ENCODE measurements at places on chromosomes 5 and 9. TPM values are rescaled to one million over a fixed set of nuclear protein-coding genes. Genes with fewer than 3 reads are reported as not detected.
A peak's percentile ranks its signal among the peaks of the same experiment; 100 is the strongest.

PRKACG gene
- total RNA-seq, result not detected

GRCh38 chr9:13529321-13530104 lies 250.0 kb upstream of the MPDZ start:
- DNase-seq, result no peak

DNA sequence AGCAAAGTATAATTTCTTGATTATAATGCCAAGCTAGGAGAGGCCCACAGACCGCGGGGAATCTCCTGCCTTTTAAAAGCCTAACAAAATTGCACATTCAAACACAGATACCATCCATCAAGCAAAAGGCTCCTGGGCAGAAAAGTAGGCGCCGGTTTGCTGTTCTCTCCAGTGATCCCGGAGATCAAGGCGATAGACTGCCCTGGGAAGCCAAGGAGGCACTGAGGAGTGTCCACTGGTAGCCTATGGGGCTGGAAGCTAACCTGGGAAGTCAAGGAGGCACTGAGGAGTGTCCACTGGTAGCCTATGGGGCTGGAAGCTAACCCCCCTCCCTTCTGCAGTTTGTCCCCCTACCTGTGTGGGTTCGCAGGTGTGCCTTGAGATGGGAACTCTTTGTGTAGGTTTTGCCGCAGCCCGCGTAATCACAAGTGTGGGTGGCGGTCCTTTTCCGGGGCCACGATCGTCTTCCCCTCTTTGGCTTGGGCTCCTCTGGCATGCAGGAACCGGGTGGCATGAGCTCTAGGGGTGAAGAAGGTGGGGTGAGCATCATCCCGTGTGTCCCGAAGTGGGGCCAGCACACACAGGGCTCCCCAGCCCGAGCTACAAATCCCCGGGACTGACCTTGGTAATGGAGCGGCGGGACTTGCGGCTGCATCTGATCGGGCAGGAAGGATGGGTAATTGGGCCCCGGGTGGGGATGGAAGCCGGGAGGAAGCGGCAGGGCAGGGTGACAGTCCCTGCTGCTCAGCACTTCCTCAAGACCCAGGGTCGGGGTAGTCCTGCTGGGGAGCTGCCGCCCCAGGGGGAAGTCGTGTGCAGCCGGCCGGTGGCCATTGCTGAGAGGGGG lies 2.7 kb downstream of the KLF4 start:
- peak; percentile 36 for DNase-seq

GRCh38 chr5:9553561-9553960 lies 7.7 kb upstream of the SEMA5A start:
- no peak for DNase-seq

Data from liver (tissue), 10 donors.